ENCODE measurements at places on chromosomes 4 and X.

DNA sequence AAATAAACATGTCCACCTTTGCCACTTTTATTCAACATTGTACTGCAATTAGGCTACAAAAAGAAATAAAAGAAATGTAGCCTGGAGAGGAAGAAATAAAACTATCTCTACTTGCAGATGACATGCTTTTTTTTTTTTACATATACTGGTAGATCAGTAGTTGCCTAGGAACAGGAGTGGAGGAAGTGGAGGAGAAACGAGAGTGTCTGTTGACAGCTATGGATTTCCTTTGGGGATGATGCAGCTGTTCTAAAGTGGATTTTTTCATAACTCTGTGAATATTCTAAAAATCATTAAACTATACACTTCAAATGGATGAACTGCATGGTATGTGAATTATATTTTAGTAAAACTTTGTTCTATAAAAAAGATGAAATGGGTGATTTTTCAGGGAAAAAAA, 116.4 kb downstream of the ANAPC4 start:
- DNase-seq: no peak

DNA sequence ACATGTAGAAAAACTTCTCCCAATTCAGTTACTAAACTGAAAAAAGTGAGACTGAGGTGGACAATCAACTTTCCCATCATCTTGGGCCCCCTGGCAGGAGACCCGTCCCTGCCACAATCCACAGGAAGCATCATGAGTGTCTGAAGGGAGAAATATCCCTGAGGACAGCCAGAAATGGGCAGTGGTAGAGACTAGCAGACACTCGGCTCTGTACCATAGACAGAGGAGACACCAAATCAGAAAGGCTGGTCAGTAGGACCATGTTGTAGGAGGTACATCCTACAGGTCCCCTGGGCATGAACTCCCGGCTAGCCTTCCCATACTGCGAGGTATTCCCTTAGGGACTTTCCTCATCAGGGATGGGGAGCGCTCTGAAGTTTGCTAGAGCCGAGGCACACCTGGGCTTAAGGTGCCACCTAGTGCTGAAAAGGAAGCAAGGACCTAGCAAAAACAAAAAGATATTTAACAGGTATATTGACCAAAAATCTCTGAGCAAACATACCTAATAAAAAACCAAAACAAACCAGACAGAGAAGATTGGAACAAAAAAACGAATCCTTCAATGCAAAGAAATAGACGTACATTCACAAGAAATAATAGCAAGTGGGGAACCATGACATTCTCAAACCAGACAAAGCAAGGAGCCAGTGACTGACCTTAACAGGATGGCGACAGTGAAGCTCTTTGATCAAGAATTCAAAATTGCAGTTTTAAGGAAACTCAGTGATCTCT, 55.6 kb downstream of the HAUS3 start:
- no peak for DNase-seq

DNA sequence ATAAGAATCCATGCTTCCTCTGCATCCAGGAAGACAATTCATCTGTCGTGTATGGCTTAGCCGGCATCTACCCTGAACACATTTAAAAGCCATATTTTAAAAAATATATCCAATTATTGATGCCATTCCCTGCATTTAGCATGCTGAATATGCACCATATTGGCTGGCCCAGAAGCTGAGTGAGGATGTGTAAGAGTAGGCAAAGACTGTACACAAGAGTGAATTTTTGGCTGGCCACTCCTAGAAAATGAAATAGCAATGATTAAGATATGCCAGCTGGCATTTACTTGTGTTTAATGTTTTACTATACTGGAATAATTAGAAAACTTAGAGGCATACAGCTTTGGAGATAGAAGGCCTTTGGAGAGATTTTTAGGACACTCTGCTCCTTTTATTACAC, 25.8 kb downstream of the GABRA4 start:
- DNase-seq: no peak

DNA sequence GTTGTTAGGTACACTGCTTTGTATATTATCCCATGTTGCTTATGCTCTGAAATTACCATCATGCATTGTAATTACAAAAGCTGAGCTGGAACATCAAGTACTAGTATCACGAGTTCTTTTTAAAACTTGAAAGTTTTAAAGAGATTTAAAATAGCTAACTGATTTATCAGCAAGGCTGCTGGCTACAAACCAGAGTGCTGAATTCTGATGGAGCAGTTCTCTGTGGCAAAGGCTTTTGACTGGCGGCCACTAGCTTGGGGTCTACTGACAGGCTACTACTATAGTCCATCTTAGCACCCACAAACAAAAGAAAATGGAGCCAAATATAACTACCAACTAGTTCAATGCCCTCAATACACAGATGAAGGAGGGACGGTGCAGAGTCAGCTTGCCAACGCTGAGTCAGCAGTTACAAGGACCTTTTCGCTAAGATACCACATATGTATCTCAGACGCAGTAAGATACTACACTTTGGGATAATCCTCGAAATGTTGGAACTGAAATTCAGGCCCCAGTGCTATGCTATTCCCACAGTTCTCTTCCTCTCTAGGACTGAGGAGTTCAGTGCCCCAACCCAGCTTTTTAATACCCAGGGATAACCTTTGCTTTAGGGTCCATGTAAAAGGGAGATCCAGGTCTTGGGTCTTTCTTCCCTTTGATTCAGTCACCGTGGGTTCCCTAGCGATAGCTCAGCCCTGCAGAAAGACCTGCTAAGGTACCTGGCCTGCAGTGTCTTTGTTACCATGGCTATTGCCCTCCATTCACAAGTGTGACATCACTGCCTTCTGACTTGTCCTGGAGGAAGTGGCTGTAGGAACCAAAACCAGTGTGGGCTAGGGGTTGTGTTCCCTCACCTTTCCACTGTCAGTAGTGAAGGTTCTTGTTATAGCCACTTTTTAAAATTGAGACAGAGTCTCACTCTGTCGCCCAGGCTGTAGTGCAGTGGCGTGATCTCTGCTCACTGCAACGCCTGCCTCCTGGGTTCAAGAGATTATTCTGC, 22.8 kb downstream of the MFAP3L start:
- no peak for DNase-seq

DNA sequence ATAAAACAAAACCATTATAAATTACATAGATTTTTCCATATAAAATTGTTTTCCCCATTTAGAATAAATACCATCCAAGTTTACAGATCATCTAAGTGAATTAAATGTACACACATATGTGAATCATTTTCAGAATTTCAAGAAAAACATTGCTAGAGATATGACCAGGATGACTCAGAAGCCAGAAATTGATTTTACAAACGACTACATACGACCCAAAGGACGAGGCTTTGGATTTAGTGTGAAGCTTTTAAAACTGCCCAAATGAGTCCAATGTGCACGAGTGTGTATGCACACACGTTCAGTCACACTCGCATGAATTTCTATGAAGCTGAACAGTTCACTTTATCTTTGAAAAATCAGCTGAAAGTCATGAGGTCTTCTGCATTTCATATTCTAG, 37.9 kb downstream of the MFAP3L start:
- DNase-seq: no peak
